Right renal pelvis (tissue), 4 donors: ENCODE measurements at places on chromosomes 13 and 19.

DNA sequence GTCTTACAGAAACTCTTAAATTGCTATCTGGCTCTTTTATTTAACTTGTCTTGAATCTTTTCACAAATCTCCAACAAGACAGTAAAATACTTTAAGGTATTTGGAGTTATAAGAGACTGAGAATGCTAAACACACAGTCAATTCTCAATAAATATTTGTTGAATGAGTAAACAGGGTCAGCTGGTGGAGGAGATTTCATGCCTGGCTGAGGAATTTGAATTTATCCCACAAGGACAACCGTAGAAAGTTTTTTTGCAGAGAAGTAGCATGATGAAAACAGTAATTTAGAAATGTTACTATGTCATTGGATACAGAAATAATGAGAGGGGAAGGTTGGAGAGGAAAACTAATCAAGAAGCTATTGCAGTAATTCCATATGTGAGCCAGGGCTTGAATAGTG, 1223.7 kb downstream of the PCDH17 start:
- DNase-seq, result no peak

- DNase-seq, result no peak
Observed at GRCh38 chr19:32131005-32131404, 214.4 kb upstream of the ZNF507 start.

GRCh38 chr13:20439261-20439660, 86.4 kb downstream of the CRYL1 start:
- no peak for DNase-seq

- no peak for DNase-seq
Observed at GRCh38 chr13:55087085-55087484, 2053.6 kb upstream of the PRR20A start.

DNA sequence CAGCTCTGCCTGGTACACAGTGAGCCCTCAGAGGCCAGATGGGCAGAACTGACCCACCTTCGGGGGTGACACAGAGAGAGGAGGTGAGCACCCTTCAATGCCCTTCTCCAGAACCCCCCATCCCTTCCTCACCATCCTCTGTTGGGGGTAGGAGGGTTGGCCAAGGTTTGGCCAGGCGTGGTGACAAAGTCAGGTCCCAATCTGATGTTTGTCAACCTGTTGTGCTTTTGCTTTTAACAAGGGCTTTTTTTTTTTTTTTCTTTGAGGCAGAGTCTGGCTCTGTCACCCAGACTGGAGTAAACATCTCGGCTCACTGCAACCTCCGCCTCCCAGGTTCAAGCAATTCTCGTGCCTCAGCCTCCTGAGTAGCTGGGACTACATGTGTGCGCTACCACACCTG, 7.3 kb downstream of the PTGIR start:
- DNase-seq, result no peak

DNA sequence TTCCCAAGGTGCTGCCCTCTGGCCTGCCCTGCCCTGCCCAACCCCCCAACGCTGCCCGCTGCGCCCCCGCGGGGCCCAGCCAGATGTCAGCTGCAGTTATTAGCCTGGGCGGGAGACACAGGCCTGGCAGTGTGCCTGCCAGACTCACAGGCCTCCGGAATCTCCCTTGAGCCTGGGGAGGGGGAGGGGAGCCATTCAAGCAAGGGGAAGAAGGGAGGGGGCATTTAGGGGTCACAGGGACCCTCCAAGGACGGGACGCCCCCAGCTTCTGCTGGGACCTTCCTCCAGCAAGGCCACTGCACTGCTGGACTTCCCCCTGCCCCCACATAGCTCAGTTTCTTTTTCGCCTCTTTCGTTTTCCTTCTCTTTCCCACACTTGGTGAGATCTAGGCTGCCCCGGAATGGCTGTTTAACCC, 2.6 kb upstream of the JUNB start:
- DNase-seq, result no peak

- no peak for DNase-seq
Observed at GRCh38 chr13:24660023-24660741, 20.0 kb upstream of the ATP12A start.

DNA sequence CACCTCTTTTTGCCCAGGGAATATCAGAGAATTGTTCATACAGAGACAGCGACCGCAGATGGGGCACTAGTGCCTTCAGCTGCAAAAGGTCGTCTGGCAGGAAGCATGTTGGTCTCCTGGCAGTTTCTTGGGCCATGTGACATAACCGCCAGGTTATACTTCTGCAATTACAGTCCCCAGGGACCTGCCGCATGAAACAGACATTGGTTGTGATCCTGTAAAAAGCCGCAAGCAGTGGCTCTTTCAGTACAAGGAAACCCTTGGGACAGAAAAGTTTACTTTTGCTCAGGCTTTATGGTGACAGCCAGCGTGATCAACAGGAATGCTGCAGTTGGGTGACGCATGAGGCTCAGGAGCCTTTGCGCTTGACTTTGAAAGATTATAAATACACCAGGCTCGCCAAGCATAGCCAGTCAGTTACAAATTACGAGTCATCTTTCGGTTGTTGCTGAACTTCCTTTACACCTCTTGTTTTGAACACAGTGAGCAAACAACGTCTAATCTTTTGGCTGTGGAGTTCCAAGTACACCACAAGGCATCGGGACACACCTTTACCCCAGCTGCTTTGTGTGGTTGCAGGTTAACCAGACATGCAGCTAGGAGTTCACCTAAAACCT, 50.5 kb upstream of the UBE2L5 start:
- DNase-seq, result no peak

DNA sequence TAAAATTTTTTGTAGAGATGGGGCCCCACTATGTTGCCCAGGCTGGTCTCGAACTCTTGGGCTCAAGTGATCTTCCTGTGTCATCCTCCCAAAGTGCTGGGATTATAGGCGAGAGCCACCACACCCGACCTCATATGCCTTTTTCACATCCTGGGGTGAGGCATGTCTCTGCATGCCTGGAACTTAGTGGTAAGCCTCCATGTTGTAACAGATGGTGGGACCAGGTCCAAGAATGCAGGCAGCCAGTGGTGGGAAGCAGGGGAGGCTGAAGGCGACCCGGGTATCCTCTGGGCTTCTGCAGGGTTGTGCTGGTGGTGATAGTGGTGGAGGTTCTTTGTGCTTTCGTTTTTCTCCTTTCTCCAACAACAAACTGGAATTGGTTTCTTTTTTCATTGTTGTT, 30.1 kb upstream of the CCDC124 start:
- no peak for DNase-seq

- no peak for DNase-seq
Observed at GRCh38 chr19:50817941-50818858, 5.4 kb downstream of the KLK1 start.

- no peak for DNase-seq
Observed at GRCh38 chr13:77412116-77412635, 85.3 kb upstream of the MYCBP2 start.

DNA sequence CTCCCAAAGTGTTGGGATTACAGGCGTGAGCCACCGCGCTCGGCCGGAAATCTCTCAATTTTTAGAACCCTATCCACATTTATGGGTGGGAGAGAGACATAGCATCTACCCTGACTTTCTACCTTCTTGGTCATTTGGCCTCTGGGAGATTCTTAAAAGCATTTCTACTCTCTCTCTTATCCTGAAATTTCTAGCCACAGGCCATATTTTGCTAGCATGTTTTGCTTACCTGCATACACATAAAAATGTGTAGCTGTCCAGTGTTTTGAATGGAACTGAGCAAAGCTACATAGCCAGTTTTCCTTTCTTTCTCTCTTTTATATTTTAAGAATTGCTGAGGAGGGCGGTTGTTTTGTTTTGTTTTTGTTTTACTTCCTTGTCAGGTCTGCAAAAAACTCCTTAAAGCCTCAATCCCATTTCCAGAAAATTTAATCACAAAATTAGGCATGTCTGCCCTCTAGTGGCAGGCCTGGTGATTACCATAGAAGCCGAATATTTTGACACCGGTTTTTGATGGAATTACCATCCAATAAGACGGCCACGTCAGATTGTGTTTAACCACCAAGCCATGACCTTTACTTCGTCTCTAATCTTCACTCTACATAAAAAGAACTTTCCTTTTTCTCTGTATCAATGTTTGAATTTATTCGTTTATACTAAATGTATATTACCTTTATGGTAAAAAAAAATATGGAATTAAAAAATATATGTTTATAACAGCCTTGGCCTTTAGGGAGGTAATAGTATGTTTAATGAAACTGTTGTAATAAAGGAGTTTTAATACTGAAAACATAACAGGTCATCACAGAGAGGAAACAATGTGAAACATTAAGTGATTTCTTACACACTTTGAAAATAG, 34.4 kb upstream of the OXGR1 start:
- peak; percentile 34 for DNase-seq

- no peak for DNase-seq
Observed at GRCh38 chr13:62799931-62800436, 1384.3 kb upstream of the PCDH20 start.

DNA sequence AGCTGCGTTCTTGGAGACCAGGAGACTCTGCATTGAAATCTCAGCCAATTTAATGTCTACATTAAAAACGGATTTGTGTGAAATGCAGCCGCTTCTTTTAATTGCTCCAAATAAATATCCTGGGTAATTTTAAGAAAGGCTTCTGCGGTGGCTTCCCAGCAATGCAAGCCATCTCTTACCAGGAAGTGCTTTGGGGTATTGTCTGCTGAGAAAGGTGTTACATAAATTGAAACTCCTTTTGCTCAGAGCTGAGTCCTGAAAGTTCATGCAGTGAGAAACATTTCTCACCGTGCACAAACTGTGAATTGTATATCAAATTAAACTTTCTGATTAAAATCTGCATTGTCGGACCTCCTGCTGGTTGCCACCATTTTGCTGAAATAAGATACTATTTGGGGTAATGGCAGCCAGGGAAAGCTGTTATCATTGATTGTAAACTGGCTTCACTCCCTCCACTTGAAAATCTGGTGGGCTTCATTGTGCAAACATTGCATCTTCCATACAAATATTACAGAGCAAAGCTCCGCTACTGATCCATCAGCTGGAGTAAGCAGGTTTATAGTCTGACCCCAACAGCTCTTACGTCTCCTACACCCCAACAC, 59.5 kb downstream of the ZIC5 start:
- DNase-seq, result no peak

- DNase-seq, result no peak
Observed at GRCh38 chr19:7676376-7676775, 514 bp upstream of the MCEMP1 start.

GRCh38 chr19:11225172-11225571, 14.2 kb upstream of the ANGPTL8 start:
- DNase-seq, result no peak

DNA sequence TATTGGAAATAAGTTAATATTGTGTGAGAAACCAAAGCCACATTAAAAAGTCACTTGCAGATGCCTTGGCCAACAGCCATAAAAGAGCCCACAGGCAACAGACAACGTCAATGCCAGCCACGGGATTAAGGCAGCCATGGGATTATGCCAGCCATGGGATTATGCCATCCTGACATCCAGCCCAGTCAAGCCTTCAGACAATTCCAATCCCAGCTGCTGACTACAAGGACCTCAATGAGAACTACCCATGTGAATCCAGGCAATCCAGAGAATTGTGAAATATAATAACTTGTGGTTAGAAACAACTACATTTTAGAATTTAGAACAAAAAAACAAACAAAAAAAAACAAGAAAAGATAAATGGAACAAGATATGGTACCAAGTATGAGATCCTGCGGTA, 356.6 kb downstream of the EFNB2 start:
- no peak for DNase-seq

- DNase-seq, result no peak
Observed at GRCh38 chr13:30763786-30764413, 28.6 kb downstream of the ALOX5AP start.

- DNase-seq, result no peak
Observed at GRCh38 chr13:85508683-85509329, 290.4 kb downstream of the SLITRK6 start.

DNA sequence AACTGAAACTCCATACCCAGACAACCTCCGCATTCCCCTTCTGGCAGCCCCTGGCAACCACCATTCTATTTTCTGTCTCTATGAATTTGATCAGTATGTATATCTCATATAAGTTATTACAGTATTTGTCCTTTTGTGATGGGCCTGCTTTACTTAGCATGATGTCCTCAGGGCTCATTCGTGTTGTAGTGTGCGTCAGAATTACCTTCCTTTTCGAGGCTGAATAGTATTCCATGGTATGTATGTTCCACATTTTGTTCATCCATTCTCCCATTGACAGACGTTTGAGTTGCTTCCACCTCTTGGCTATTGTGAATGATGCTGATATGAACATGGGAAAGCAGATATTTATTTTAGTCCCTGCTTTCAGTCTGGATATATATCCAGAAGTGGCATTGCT, 5.0 kb downstream of the PLEKHF1 start:
- no peak for DNase-seq

- no peak for DNase-seq
Observed at GRCh38 chr19:56142087-56142787, 1.1 kb downstream of the ZNF444 start.

DNA sequence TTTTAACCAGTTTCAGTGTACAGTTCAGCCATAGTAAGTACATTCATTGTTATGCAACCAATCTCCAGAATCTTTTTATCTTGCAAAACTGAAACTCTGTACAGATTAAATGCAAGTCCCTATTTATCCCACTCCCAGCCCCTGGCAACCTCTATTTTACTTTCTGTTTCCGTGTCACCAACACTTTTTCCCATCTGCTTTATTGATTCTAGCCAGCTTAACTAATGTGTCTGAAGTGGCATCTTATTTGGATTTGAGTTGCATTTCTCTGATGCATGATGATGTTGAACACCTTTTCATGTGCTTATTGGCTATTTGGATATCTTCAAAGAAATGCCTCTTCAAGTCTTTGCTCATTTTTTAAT, 18.9 kb downstream of the SPATA13 start:
- no peak for DNase-seq

GRCh38 chr13:21998279-21998990, 327.6 kb downstream of the FGF9 start:
- DNase-seq, result no peak
